ENCODE measurements at places on chromosomes 5 and 9.

DNA sequence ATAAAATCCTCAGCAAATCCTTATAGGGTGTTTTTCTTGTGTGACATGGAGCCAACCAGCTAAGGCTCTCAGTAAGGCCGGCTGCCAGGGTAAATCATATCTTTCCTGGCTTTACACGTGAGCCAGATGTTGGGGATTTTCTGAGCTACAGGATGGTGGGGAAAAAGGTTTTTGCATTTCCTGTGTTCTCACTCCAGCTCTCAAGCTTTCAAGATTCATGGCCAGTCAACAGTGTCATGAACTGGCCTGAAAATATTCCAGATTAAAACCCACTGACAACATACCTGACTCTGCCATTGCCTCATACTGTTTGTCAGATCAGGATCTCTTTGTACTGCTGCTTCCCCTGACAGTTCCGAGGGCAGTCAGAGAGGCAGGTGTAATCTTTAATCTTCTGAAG lies 306.9 kb downstream of the GLIS3 start:
- DNase-seq: no peak

GRCh38 chr5:31107091-31107518 lies 86.4 kb upstream of the CDH6 start:
- DNase-seq: no peak

GRCh38 chr9:123174887-123175518 lies 93.4 kb downstream of the STRBP start:
- no peak for DNase-seq

DNA sequence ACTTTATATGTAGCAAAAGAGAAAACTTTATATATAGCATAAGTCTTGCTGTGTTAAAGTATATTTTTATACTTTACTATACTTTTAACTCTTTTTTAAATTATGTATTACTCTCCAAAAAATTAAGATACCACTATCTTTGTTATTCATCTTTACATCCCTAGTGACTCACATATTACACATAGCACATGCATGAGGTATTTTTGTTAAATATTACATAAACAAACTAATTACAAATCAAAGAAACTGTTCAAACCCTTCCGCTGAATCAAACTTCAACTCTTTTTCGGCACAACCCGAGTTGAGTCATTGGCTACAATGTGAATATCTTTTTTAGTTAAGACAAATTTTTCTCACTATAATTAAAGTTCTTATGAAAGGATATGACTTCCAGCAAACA lies 32.1 kb downstream of the NADK2 start:
- no peak for DNase-seq

DNA sequence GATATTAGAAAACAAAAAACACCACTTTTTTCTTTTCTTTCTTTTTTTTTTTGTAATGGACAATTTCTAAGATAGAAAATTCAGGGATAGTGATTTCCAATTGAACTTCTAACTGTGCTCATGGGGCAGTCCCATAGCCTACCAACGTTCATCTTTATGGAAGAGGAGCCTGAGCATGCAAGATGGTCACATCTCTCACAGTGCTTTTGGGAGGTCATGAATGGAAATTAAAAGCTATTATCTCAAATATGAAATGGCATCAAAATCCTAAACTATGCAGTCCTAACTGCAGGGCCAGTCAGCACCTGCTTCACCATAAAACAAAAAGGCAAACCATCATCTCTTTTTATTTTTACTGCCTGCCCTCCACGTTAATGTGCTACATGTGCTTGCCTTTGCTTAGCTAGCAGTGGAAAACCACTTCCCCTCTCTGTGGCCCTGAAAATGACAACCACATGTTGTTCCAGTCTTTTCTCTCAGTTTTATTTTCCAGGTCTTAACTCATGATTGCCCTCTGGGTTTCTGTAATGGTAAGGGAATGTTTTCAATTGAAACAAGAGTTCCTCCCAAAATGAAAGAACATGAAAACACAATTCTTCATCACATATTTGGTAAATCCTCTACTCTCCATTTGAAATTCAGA lies 16.7 kb downstream of the IFNB1 start:
- DNase-seq: no peak

DNA sequence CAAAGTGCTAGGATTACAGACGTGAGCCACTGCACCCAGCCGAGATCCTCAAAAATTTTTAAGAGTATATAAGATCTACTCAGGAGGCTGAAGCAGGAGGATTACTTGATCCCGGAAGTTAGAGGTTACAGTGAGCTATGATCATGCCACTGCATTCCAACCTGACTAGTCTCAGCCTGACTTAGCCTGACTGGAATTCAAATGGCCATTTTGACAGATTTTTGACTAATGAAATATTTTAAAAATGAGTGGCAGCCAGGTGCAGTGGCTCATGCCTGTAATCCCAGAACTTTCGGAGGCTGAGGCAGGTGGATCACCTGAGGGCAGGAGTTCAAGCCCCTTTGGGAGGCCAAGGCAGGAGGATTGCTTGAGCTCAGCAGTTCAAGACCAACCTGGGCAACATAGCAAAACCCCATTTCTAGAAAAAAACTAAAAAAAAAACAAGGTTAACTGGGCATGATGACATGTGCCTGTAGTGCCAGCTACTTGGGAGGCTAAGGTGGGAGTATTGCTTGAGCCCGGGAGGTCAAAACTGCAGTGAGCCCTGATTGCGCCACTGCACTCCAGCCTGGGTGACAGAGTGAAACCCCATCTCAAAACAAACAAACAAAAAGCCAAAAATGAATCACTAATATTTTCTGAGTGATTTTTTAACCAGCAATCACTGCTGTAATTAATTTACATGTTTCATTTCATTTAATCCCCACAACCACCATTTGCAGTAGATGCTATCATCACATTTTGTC lies 16.6 kb downstream of the ATOX1 start:
- DNase-seq: no peak

GRCh38 chr9:79719021-79719420 lies 147.3 kb downstream of the TLE4 start:
- DNase-seq: no peak

DNA sequence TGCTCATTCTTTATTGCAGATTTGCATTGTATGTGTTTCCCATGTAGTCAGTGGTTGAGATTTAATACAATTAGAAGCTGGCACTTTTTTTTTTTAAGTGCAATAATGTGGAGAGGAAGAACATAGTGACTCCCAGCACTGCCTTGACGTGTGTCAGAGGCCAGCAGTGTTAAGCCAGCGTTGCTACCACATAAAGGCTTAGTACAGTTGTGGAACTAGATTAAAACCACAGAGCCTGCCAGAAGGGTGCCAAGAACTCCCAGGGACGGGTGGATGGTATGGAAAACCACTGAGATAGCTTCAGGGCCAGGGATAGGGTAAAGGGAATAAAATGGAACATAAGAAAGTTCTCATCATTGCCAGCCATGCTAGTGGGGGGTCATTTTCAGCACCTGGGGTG lies 142.9 kb downstream of the TRIO start:
- DNase-seq: no peak

DNA sequence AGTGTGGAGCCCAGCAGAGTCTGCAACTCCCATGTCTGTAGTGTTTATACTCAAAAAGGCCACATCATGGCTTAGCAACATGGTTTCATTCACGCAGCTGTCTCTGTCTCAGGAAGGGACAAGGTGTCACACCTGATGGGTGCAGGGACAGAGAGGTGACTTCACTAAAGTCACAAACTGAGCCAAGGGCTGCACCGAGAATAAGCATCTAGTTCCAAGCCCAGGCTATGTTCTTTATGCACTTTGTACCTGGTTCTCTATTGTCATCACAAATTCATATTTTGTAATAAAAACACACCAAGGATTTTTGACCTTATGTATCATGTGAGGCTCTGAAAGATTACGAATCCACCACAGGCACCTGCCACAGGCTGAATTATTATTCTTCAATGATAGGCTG lies 64.9 kb upstream of the STK32A start:
- DNase-seq: no peak

GRCh38 chr5:60229691-60230185 lies 336.2 kb upstream of the PDE4D start:
- no peak for DNase-seq

DNA sequence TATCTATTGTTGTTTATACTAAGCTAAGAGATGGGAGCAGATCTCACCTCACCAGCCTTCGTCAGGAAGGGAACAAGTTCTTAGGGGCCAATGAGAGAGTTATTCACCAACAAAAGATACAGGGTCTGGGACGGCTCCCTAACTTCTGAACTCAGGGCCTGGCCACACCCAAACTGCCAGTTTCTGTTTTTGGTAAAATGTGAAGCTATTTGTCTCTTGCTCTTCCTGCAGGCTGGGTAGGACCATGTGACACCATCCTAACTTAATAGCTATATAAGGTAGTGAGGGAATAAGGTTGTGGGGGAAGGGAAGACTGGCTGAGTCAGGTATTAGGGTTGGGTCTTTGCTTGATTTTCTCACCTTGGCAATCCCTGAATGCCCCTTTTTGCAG lies 480.5 kb downstream of the KDM4C start:
- no peak for DNase-seq
